Lung microvascular endothelial cell (primary cell): ENCODE measurements at places on chromosomes 5 and 9.

- peak; percentile 12 for DNase-seq
These were observed 236.2 kb upstream of the NFIL3 start for GRCh38 chr9:91659529-91660495.

GRCh38 chr5:28329176-28329575 is 1290.8 kb upstream of the CDH9 start:
- no peak for DNase-seq

DNA sequence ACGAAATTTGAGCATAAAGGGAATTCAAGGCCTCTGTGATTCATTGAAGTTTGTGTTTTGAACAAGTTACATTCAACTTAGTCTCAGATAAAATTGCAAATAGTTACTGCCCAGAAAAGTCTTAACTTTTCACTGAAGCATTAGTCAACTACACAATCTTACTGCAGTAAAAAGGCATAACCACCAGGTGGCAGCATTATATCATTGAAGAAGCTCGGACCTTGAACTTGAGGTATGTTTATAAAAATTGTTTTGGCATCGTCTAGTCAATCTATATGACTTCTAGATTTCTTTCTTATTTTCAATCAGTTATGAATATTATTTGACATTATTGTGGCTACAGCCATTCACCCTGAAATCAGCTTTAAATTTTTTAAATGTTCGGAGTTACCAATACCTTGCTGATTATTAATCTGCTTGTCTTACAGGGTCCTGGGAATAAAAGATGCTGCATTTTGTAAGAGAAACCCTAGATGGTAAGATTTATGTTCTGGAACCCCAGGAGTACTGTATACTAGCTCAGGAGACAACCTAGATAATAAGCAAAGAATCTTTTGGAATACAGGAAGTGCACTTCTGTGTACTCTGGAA is 83.9 kb upstream of the GRAMD2B start:
- peak; percentile 71 for DNase-seq

- no peak for DNase-seq
These were observed 64.8 kb downstream of the AK8 start for GRCh38 chr9:132813115-132813771.

- DNase-seq, result no peak
These were observed 6.3 kb upstream of the PHYKPL start for GRCh38 chr5:178238711-178239592.

DNA sequence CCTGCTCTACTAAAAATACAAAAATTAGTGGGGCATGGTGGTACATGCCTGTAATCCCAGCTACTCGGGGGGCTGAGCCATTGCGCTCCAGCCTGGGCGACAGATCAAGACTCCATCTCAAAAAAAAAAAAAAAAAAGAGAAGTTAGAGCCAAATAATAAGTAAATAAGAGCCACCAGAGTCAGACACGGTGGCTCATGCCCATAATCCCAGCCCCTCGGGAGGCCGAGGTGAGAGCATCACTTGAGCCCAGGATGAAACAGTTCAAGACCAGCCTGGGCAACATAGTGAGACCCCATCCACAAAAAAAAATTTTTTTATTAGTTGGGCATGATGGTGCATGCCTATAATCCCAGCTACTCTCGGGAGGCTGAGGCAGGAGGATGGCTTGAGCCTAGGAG is 85.8 kb upstream of the LARP1 start:
- DNase-seq, result no peak

- no peak for DNase-seq
These were observed 1.6 kb downstream of the WNK2 start for GRCh38 chr9:93185266-93186214.

- no peak for DNase-seq
These were observed 12.2 kb upstream of the TAF1L start for GRCh38 chr9:32647671-32648070.

GRCh38 chr5:170152767-170153166 is 47.1 kb downstream of the FOXI1 start:
- DNase-seq, result no peak

DNA sequence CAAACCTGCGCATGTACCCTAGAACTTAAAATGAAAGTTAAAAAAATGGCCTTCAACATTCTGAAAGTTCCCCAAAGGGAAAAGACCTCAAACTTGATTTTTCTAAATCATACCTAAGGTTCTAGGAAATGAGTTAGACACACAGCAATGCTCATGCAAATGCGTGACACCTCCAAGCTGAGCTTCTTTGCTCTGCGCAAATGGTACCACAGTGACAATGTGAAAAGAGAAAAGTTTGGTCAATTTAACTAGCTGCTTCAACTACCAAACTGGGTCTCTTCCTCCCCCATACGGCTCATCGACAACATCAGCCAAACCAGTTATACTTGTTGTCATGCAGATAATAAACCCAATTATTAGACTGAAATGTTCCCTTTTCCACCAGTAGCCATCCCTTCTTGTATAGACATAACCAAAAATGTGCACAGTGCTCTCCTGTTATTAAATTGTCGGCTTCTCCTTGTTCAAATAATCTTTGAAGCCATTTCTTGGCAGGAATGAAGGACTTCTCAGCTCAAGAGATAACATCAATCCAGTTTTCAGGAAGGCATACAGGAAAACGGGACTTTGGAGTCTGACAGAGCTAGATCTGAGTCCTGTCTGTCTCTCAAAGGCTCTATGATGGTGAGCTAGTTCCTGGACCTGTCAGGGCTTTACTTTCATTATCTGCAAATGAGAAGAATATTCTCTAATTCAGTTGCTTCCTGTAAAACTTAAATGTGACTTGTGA is 185.6 kb upstream of the NR3C1 start:
- peak; percentile 25 for DNase-seq

DNA sequence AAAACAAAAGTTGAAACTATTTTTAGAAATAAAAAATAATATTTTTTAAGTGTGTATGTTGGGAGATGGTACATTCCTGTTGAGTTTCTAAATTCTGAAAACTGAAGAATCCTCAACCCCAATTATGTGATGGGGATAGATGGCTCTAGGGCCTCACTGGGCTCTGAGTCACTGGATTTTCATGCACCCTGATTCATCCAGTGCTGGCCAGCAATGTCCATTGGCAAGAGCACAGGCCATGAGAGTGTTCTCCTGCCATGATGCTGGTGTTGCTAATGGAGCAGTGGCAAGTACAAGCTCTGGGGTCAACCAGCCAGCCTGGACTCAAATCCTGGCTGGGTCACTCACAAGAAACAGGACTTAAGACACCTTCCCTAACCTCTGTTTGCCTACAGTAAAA is 23.3 kb downstream of the SMIM23 start:
- no peak for DNase-seq

GRCh38 chr9:126687930-126688461 is 74.3 kb downstream of the LMX1B start:
- no peak for DNase-seq

GRCh38 chr5:15105799-15106393 is 234.3 kb upstream of the ANKH start:
- peak; percentile 66 for DNase-seq

DNA sequence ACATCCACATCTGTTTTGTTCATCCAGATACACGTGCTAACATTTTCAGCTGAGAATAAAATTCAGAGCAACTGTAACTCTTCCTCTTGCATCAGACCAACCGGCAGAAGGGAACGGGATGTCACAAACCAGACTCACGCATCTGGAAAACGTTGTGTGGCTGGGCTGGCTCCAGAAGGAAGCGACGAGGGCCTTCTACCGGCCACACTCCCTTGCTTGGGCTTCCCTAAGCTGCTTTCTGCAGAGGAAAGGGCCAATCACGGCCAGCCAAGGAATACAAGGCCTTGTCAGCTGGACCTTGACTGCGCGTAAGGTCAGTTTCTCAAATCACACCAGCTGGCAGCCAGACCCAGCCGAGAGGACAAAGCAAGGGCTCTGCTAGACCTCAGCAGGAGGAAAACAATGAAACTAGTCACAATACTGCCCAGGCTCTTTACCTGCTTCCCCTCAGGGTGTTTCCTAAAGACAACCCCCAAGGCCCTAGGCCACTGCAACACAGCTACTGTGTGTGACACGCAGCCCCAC is 106.1 kb downstream of the THBS4 start:
- DNase-seq, result peak; percentile 23

- DNase-seq, result no peak
These were observed 208.6 kb downstream of the CAAP1 start for GRCh38 chr9:26684029-26684428.

GRCh38 chr5:102582696-102583095 is 83.9 kb upstream of the SLCO6A1 start:
- no peak for DNase-seq

GRCh38 chr9:120971938-120972337 is 45.3 kb upstream of the TRAF1 start:
- no peak for DNase-seq

DNA sequence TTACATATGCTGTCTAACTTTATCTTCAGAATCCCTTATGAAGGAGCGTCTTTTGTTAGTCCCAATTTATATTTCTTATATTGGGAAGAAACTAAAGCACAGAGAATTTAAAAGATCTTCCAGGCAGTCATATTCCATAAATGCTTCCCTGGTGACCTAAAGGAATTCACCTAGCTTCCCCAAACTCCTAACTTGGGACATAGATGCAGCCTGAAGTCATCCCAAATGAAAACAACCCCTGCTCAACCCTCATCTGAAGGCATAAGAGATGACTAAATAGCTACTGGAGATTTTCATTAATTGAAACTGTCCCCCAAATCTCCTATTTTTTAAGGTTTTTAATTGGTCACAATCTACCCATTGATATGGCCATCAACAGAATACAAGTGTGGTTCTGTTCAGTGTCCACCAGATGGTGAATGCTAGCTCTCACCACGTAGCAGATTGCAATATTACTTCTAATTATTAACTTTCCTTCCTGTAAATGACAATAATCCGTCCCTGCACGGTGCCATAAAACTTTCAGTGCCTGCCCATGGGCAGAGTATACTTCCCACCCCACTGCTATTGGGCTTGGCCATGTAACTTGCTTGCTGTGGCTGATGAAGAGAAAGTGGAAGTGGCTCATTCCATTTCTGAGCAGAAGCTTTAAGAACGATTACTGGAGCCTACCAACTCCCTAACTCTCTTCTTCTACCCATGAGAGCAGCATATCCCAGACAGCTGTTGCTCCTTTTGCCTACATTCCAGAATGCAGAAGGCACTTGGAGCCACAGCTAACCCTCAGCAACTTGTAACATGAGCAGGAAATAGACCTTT is 18.7 kb downstream of the PRUNE2 start:
- no peak for DNase-seq

DNA sequence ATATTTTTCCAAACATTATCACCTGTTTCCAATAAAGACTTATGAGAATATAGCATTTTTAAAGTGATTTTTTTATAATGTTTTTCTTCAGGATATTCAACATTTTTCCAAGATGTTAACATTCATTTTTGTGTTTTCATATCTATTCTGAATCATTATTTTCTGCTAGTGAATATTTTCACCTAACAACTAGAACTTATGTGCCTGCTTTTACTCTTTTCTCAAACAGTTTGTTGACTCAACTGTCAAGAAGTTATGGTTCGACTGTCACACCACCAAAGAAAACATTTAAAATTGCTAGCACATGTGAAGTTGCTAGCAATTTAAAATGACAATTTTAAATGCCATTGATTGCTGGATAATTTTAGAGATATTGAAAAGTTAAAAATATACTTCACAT is 343.3 kb upstream of the CDH9 start:
- no peak for DNase-seq

GRCh38 chr5:112870966-112871365 is 9.9 kb downstream of the SRP19 start:
- DNase-seq, result no peak

GRCh38 chr5:160485364-160485969 is 63.8 kb downstream of the PTTG1 start:
- DNase-seq, result no peak

DNA sequence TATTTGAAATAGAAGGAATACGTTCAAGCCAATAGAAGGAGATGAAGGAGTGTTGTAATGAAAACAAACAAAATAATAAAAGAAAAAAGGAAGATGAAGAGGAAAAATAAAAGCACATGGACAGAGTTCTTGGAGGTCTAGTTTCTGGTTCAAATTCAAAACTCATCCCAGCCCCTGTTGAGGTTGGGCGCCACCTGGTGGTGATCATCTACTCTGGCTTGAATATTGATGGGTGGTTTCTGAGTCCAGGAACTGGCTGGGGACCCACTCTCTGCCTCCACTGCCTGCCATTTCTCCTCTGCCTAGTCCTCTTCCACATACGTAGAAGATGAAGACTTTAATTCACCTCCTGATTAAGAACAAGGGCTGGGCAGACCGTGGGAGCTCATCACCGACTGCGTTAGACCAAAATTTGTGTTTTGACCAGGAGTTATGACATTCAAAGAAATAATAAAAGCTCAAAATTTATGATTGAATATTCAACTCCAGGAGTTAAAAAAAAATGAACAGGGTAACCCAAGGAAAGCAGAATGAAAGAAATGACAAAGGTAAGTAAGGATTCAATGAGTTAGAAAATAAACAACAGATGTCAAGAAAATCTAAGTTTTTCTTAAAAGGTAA is 99.0 kb upstream of the SLC1A3 start:
- peak; percentile 66 for DNase-seq

- DNase-seq, result no peak
These were observed 532.0 kb upstream of the GRAMD2B start for GRCh38 chr5:125891061-125891725.
